ENCODE measurements at places on chromosomes 5 and 9. TPM values are rescaled to one million over a fixed set of nuclear protein-coding genes. Genes with fewer than 3 reads are reported as not detected.

GRCh38 chr5:128632264-128632663 is 94.2 kb upstream of the FBN2 start:
- no peaks in the 10 kb centered on the region for H3K4me1 ChIP-seq
- no peak overlapping the region for H3K4me3 ChIP-seq
- no peaks in the 10 kb centered on the region for H3K27me3 ChIP-seq
- DNase-seq: no peak
- no peak overlapping the region for H3K27ac ChIP-seq

- peaks cover 5% of the 10 kb centered on the region for H3K27me3 ChIP-seq
- H3K36me3 ChIP-seq: no peaks in the 10 kb centered on the region
- DNase-seq: no peak
- no peak overlapping the region for H3K27ac ChIP-seq
Measured at GRCh38 chr5:33379757-33380156, 61.0 kb upstream of the TARS1 start.

DNA sequence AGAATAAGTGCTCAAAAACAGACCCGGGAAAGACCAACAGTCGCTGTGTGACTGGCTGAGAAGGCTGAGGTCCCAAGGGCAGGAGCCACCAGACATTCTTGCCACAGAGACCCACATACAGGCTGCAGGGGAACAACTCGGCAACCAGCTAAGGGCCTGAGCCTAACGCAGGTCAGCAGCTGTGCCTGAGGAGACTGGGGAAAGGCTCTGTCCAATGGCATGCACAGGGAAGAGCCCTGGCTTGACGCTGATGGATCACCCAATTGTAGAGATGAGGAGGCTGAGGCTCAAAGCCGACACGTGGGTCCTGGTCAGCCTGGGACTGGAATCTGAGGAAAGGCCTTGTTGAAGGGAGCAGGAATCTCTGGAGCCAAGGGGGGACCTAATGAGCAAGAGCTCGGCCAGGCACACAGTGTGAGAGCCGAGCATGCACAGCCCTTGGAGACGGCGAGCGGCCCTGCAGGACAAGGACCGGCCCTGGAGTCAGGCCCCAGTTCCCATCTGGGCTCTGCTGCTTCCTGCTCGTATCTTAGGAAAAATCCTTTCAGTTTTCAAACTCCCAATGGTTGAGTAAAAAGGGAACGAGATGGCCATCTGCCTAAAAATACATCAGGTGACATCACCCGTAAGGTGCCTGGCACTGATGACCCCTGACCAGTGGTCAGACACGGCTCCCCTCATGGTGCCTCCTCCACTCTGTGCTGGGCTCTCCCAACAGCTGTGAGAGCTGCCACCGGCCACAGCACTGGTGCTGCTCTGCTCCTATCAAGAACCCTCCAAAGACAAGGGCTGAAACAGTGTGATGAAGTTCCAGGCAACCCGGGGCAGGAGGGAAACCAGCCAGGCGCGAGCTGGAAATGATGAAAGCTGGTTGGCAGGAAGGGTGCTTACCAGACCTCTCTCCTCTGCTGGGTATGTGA is 16.4 kb downstream of the LMAN2 start:
- H3K27ac ChIP-seq: no peak overlapping the region
- H3K27me3 ChIP-seq: no peaks in the 10 kb centered on the region
- H3K36me3 ChIP-seq: peaks cover 79% of the 10 kb centered on the region
- no peak for DNase-seq

S100Z gene
- not detected for total RNA-seq

DNA sequence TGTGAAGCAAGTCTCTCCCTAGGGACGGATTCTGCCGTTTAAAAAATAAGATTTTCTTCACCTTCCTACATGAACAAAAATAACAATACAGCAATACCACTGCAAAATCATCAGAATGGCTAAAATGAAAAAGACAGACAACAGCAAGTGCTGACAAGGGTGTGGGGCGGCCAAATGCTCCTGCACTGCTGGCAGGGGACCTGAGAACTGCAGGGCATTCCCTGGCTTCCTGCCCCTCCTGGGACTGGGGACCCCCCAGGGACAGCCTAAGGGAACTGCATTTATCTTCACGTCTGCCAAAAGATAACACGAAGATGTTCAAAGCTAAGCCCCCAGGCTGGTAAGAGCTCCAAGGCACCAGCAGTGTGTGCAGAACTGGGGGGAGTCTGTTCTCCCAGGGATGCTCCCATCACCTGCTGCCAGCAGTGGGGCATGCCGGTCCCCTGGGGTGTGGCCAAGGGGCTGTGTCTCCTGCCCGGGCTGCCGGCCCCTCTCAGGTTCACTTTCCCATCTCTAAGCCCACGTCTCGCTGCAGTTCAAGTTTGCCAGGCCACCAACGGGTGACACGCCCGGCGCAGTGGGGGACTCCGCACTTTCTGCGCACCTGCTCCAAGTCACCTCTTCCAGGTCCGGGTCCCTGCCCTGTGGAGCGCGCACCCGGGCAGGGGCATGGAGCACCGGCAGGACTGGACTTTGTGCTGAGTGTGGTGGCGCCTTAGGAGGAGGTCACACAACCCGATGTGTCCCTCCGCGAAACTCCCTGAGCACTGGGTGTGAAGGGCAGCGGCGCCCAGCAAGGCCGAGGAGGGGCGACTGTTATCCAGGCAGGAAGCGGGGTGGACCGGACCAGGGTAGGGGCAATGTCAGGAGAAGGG is 4.5 kb upstream of the EGFL7 start:
- H3K4me3 ChIP-seq: peak overlapping the region; percentile 12
- no peak for DNase-seq
- H3K27me3 ChIP-seq: peaks cover 14% of the 10 kb centered on the region
- no peak overlapping the region for H3K27ac ChIP-seq
- H3K36me3 ChIP-seq: no peaks in the 10 kb centered on the region

DNA sequence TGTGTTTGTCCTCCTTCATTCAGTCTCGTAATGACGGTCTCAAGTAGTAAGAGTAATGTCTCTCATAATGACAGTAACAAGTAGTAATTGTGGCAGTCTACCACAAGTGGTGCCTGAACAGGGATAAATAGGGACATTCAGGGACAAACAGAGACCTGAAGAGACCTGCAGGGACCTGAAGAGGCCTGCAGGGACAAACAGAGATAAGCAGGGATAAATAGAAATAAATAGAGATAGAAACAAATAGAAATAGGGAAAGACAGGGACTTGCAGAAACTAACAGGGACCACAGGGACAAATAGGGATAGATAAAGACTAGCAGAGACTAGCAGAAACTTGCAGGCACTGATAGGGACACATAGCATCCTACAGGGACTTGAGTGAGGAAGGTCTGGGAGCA is 7.9 kb downstream of the UGT3A2 start:
- H3K27me3 ChIP-seq: peaks cover under 1% of the 10 kb centered on the region
- DNase-seq: no peak
- H3K4me3 ChIP-seq: no peak overlapping the region

MYOZ3 gene
- total RNA-seq: not detected

DNA sequence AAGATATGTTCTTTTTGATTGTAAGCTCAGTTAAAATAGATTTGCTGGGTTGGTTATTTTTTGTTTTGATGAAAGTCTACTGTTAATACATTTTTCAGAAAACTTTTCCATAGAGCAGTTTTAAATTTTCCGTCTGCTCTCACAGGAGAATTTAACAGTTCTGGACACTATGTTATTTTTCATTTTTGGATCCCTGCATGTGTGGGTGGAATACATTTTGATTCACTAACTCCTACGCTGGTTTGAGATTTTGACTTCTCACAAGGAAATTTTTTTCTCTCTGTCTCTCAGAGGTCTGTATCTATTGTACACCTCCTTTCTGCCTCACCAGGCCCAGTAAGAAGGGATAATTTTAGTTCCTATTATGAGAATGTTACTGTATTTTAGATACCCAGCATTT is 502.4 kb downstream of the CDH10 start:
- H3K27ac ChIP-seq: no peak overlapping the region
- no peak overlapping the region for H3K4me3 ChIP-seq
- no peak for DNase-seq
- H3K4me1 ChIP-seq: no peaks in the 10 kb centered on the region
- H3K36me3 ChIP-seq: no peaks in the 10 kb centered on the region
- no peaks in the 10 kb centered on the region for H3K27me3 ChIP-seq

DNA sequence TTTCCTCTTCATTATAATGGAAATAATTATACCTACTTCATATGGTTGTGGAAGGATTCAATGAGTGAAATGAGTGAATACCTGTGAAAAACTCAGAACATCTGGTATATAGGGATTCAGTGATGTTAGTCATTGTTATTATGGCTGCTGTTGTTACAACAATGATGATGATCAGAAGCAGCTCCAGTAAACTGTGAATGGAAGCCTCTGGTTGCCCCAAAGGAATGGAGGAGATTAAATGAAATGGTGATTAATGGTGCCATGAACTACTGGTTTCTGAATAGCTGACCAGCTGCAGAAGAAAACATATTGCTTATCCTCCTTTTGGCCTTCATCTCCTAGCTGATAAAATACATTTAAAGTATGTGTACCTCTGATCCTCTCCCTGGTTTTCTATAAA is 372.0 kb downstream of the ARHGEF28 start:
- no peak overlapping the region for H3K27ac ChIP-seq
- no peaks in the 10 kb centered on the region for H3K36me3 ChIP-seq
- H3K27me3 ChIP-seq: peaks cover 3% of the 10 kb centered on the region
- no peak for DNase-seq

DNA sequence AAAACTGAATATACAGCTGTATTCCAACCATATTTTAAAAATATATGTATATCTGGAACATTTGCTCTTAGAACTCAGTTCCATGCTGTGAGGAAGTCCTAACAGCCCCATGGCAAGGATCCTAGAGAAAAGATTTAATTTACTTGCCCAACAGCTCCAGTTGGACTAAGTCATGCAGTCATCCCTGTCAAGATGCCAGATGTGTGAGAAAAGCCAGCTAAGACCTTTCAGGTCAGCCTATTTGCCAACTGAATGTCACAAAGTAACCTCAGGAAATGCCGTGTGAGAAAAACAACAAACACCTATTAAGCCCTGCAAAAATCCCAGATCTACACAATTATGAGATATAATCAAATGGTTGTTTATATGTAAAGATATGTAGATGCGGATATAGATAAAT is 416.3 kb downstream of the NR2F1-AS1 start:
- no peak overlapping the region for H3K27ac ChIP-seq
- DNase-seq: no peak
- no peaks in the 10 kb centered on the region for H3K4me1 ChIP-seq
- H3K27me3 ChIP-seq: no peaks in the 10 kb centered on the region
- no peak overlapping the region for H3K4me3 ChIP-seq

IL3 gene
- total RNA-seq: not detected

FIBCD1 gene
- total RNA-seq: not detected

PIP5KL1 gene
- total RNA-seq: 1.8 TPM

DNAI1 gene
- total RNA-seq: not detected

DNA sequence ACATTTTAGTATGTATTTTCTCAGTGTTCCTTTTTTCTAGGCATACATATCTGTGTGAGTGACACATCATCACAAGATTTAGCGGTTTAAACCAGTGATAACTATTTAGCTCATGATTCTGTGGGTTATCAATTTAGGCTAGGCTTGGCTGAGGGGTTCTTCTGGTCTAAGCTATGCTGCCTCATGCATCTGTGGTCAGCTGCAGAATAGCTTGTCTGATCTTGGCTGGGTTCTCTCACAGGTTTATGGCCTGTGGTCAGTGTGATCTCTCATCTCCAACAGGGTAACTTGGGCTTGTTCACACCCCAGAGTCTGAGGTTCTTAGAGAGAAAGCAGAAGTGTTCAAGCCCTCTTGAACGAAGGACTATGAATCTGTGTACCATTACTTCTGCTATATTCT is 363.3 kb downstream of the KDM4C start:
- no peaks in the 10 kb centered on the region for H3K36me3 ChIP-seq
- no peaks in the 10 kb centered on the region for H3K27me3 ChIP-seq
- no peak overlapping the region for H3K27ac ChIP-seq
- no peak for DNase-seq
- H3K4me3 ChIP-seq: no peak overlapping the region

GRCh38 chr9:36815023-36815422 is 219.0 kb downstream of the PAX5 start:
- H3K27me3 ChIP-seq: peaks cover 41% of the 10 kb centered on the region
- no peaks in the 10 kb centered on the region for H3K36me3 ChIP-seq
- no peak for DNase-seq
- H3K4me1 ChIP-seq: peaks cover 4% of the 10 kb centered on the region

DNA sequence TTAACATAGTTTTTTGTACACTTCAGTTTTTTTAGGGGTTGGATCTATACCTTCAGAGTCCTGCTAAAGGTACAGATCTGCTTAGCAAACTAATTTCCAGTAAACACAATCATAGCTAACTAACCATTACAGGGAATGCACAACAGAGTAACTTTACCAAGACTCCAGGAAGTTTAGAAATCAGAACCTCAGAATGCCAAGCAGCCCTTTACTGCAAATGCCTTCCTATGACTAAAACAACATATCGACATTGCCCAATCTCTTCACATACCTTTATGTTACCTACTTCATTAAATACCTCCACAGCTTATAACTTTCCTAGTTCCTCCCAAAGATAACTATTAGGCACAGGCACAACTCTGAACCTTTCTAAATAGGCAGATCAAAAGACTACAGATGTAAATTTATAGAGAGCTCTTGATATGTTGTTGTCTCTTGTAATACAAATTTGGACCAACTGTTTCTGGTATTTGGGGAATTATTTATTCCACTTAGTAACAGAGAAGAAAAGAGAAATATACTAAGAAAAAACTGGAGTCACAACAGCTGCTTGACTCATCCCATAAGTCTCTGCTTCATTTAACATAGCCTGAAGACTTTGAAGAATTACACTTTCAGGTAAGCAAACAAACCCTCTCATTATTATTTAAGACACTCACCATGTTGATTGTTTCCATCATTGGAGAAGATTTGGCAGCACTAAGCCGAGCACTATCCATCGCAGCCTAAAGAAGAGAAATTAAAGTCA is 46.0 kb upstream of the OR2K2 start:
- DNase-seq: no peak
- peaks cover 93% of the 10 kb centered on the region for H3K36me3 ChIP-seq
- H3K27ac ChIP-seq: no peak overlapping the region
- H3K4me1 ChIP-seq: no peaks in the 10 kb centered on the region
- no peak overlapping the region for H3K4me3 ChIP-seq

DNA sequence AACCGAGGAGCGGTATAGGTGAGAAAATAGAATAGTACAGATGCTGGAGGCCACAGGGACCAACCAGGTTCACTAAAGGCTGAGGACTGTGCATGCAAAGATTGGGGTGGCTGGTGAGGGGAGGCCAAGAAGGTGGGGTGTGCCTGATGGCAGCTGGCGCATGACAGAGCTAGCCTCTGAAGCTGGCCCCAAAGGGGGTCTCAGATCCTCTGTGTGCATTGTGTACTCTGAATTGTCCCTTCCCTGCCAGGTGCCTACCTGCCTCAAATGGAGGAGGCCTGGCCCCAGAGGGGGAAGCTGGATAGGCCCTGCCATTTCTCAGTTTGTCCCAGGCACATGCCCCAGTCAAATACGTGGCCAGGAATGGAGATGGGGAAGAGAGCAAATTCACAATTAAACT is 63.1 kb downstream of the CRB2 start:
- no peak for DNase-seq
- H3K27ac ChIP-seq: no peak overlapping the region
- no peaks in the 10 kb centered on the region for H3K4me1 ChIP-seq
- H3K36me3 ChIP-seq: peaks cover 2% of the 10 kb centered on the region
- H3K27me3 ChIP-seq: no peaks in the 10 kb centered on the region

PCDHGC3 gene
- not detected for total RNA-seq

- no peaks in the 10 kb centered on the region for H3K27me3 ChIP-seq
- no peaks in the 10 kb centered on the region for H3K36me3 ChIP-seq
- peaks cover 52% of the 10 kb centered on the region for H3K4me1 ChIP-seq
- H3K4me3 ChIP-seq: no peak overlapping the region
- no peak overlapping the region for H3K27ac ChIP-seq
Measured at GRCh38 chr5:98780390-98780789, 6.9 kb downstream of the RGMB start.

GRCh38 chr5:6302075-6302474 is 76.3 kb downstream of the MED10 start:
- H3K27me3 ChIP-seq: peaks cover 3% of the 10 kb centered on the region
- no peak for DNase-seq
- H3K4me3 ChIP-seq: no peak overlapping the region

DPYSL3 gene
- not detected for total RNA-seq

All from naive thymus-derived CD8-positive, alpha-beta T cell (primary cell).